NCI-H526 treated with DMSO at 0.1 percent for 48 hours (cell line): ENCODE measurements at places on chromosomes 11 and 22.

GRCh38 chr11:112608509-112608908, 347.8 kb upstream of the PLET1 start:
- DNase-seq: no peak

- DNase-seq: no peak
Measured at GRCh38 chr11:69831985-69832384, 12.8 kb upstream of the FGF3 start.

- no peak for DNase-seq
Measured at GRCh38 chr11:94602430-94603372, 35.5 kb downstream of the PIWIL4 start.

- DNase-seq: no peak
Measured at GRCh38 chr11:69880041-69880825, 61.0 kb upstream of the FGF3 start.

DNA sequence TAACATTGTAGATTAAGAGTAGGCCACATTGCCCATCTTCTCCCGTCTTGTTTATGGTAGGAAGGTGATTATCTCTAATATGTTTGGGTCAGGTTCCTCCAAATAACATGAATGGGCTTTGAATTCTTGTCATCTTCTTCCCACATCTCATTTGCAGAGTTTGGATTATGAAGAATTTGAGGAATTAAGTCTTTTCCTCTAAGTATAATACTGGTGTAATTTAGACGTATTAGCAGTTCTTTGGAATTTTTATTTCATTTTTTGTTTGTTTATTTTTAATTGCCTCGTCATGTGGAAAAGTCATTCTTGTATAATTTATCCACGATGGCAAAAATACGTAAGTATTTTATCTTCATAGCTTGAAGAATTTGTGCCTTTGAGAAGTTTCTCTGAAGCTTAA, 73.4 kb downstream of the ARHGEF12 start:
- DNase-seq: no peak

- DNase-seq: no peak
Measured at GRCh38 chr11:126354631-126355323, 709 bp upstream of the ST3GAL4 start.
